ENCODE measurements at places on chromosomes 13 and 19.

DNA sequence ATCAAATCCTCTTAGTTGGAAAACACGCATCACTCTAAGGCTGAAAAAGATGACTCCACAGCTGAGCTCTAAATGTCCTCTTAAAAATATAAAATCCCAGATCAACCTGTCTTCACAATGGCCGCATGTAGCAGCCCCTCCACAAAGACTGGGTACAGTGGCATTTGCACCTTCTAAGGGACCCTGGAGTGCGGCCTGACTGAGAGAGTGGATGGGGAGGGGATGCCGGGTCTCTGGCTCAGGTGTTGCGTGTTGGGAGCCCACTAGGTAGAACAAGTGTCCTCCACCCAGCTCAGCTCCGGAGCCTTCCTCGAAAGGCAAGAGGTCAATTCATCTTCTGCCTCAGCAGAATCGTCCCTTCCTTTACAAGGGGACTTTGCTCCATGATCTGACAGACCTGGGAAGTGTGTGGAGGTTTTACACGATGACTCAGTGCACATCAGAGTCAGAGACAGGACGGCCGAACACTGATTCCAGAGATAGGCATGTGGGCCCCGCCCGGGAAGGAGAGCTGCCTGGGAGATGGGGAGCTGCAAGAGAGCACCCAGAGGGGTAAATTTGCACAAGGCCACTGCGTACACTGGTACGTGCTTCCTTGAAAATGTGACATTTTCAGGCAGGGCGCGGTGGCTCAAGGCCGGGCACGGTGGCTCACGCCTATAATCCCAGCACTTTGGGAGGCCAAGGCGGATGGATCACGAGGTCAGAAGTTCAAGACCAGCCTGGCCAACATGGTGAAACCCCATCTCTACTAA lies 23.5 kb upstream of the SLC15A1 start:
- DNase-seq = peak; percentile 87

GRCh38 chr13:29619995-29620394 lies 24.5 kb upstream of the SLC7A1 start:
- DNase-seq = no peak

DNA sequence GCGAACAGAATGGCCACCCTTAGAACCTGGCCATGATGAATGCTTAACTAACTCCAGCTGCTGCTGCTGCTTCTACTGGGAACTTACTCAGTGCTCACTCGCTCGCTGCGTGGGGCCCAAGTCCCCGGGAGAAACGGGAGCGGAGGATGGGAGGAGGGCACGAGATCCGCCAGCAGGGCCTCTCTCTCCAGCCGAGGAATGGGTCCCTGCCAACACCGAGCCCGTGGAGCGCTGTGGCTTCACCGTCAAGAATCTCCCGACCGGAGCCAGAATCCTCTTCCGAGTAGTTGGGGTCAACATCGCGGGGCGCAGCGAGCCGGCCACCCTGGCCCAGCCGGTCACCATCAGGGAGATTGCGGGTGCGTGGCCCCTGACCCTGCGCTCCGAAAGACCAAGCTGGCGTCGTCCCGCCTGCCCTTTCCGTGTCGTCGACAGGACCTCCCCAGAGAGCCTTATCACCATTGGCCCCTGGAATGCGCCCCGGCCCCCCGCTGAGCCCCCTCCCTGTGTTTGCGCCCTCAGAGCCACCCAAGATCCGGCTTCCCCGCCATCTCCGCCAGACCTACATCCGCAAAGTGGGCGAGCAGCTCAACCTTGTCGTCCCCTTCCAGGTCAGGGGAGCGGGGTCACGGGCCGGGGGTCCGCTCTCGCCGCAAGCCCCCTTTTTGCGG lies 17.8 kb upstream of the EMC10 start:
- no peak for DNase-seq

DNA sequence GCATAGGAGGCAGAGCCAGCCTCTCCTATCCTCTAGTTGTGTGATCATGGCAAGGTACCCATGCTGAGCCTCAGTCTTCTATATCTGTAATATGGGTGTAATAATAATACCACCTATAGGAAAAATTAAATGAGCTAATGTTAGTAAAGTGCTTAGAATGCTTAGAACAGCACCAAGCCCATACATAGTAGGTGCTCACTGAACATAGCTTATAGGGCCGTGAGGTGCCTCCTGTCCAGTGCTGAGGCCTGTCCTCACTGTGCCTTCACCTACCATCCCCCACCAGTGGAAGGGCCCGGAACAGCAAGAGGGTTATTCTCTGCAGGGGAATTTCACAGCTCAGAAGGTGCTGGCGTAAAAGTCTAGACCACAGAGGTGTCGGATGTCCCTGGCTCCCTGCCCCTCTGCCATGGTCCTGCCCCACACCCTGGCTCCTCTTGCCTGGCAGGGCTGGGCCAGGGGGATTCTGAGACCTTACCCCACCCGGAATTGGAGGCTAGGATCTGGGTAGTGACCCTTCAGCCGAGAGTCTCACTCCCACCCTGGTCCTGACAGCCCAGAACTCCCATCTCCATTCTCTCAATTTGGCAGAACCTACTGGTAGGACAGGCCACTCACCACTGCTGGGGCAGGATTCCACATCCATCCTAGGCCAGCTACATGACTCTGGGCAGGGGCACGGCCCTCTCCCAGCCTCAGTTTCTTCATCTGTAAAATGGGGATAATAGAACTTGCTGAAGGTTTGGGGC lies 2.2 kb upstream of the SCN1B start:
- no peak for DNase-seq

DNA sequence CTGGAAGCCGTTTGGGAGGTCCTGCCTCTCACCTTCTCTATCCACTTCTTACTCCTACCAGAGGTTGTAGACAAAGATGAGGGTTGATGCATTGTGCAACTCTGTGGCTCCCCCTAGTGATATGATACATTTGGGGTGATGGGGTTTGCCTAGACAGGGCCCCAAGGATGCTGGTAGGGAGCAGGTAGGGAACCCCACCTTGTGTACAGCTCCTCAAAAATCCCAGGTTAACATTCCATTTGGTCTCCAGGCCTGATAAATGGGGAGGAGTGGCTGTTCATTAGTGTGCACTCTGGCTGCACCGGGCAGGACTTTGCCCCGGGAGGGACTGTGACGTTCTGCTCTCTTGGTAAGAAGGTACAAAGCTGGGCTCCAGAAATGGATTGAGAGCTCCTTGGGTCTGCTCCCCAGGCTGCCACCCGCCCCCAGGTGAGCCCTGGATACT lies 19.2 kb downstream of the SIGLEC8 start:
- no peak for DNase-seq

DNA sequence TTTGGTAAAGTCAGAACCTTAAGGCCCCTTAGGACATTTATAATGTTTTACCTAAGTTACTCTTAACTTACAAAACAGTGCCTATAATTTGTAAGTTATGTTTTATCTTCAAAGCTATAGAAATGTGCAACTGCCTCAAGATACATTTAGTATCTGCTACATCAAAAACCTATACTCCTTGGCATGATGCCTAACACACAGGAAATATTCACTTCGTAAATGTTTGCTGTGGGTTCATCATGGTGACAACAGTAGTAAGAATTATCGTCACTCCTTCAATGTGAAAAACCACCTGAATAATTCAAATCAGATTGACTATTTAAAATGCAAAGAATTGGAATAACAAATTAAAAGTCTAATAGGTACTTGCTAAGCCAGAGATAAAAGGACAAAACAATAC lies 184.1 kb downstream of the DIAPH3 start:
- DNase-seq = no peak

GRCh38 chr19:48445256-48445605 lies 552 bp upstream of the GRWD1 start:
- DNase-seq = no peak

GRCh38 chr19:47469719-47470118 lies 2.0 kb downstream of the SLC8A2 start:
- DNase-seq = no peak

DNA sequence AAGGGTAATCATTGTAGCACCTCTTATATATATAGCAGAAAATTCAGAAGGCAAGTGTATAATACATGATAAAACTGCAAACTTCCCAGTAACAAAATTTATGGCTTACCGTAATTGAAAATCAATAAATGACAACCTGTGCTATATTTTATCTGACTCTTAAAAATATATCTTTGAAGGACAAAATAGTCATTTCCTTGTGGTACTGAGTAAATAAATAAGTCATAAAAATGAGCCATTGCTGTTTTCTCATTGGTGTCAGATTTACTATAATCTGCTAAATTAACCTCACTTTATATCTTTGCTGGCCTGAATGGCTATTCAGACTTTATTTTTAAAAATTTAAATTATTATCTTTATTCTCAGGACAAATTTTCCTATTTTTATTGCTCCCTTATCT lies 1319.1 kb upstream of the SPRY2 start:
- DNase-seq = no peak

GRCh38 chr13:52845766-52846566 lies 2.5 kb downstream of the PCDH8 start:
- peak; percentile 66 for DNase-seq

DNA sequence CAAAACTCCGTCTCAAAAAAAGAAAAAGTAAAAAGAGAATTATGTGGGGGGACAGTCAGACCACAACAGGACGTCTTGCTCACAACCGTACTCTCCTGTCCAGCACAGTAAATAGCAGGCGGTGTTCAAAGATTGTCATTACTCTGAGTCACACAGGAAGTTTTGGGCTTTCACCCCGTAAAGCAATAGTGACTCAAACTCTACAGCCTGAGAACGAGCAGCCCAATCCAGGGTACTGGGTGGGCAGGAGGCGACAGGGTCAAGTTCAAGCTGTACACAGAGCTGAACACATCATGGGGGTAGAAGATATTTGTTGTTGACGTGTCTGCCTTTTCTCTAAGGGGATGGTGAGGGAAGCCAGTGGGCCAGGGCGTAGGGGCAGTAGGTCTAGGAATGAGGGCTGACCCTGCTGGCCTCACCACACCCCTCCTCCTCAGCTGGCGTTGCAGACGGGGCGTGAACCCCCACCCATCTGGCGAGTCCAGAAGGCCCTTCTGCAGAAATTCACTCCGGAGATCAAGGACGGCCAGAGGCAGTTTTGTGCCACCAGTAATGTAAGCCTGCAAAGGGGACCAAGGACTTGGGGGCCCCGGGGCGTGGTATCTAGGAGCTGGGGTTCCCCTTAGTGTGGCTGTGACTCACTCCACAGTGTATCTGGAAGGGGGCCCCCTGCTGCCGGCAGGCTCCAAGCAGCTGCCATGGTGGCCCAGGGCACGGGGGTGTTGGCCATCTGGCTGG lies 23.3 kb downstream of the PRR12 start:
- no peak for DNase-seq

DNA sequence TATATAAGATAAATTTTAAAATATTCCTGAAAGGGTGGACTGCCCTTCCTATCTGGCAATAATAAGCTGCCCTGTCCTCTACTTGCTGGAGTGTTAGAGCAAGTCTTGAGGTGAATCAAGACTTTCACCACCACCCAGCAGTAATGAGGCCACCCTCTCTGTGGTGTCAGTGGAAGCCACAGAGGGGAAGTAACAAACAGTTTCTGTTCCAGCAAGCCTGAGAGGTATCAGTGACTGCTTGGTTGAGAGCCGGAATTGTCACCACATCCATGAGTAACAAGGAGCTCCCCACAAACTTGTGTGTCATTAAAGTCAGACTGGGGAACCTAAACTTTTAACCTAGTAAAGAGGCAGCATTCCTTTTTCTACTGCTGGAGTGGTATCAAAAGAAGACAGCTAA lies 532.7 kb upstream of the SPRY2 start:
- DNase-seq = no peak

DNA sequence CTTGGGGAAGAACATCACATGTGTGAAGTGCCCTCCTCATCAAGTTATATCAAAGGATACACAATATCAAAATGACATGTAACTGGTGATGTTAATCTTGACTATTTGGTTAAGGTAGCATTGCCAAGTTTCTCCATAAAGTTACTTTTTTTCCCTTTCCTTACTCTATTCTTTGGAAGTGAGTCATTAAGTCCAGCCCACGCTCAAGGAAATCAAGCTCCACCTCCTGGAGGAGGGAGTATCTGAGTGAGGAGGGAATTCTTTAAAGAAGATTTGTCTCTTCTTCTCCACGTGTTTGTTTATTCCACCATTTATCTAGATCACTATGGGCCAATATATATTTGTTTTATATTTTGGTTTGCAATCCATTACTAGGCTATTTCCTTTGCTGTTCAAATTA lies 33.6 kb upstream of the FNDC3A start:
- DNase-seq = no peak

DNA sequence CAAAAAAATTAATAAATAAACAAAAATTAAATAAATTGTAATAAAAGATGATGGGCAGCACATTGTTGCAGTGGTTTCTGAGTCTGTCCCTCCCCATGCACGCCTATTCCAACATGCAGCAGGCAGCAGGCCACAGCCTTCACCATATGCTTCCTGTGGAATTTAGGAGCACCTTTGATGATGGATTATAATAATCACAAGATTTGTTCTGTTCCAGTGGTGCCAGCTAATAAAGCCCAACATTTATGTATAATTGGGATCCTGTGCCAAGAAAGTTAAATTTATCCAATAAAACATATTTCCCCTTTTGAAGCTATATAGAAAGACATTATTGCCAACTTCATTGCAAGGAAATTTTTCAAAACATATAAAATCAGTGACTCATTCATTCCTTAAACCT lies 328.6 kb downstream of the FGF14 start:
- DNase-seq = no peak

GRCh38 chr13:32024750-32025149 lies 6.8 kb upstream of the FRY start:
- no peak for DNase-seq

GRCh38 chr19:50870417-50871089 lies 2.7 kb upstream of the KLK2 start:
- no peak for DNase-seq

DNA sequence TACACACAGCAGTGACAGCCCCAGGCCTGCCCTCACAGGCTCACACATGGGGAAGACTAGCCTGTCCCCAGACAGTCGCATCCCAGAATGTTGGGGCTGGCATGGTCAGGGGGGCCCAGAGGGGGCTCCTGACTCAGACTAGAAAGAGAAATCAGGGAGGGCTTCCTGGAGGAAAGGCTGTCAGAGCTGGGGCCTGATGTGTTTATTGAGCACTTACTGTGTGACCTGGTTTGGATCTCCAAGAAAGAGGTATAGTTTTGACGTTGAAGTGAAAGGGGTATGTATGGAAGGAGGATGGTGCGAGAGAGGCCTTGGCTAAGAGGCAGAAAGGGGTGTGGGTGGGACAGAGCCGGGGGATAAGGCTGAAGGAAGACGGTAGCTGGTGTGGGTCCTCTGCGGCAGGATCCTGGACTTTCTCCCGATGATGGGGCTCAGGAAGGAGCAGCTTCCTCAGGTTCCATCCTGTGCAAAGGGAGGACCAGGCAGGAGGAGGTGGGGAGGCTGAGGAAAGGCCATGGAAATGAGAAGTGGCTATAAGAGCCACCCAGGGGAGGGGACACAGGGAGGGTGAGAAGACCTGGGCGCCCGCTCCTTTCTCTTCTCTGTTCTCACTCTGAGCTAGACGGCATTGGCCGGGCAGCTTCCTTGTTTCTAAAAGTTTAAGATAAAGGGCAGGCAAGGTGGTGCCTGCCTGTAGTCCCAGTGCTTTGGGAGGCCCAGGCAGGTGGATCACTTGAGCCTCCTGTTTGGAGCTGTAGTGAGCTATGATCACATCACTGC lies 16.1 kb upstream of the BCL3 start:
- DNase-seq = no peak

GRCh38 chr13:108272333-108272732 lies 2.8 kb downstream of the TNFSF13B start:
- no peak for DNase-seq

Data from Peyer's patch (tissue), 4 donors.